ENCODE measurements at places on chromosomes 11 and 22.

GRCh38 chr22:50361222-50361621 is 18.1 kb downstream of the PPP6R2 start:
- DNase-seq: no peak

- no peak for DNase-seq
Observed at GRCh38 chr11:19218786-19219460, 17.1 kb upstream of the CSRP3 start.

GRCh38 chr11:84930863-84931262 is 696.3 kb downstream of the DLG2 start:
- no peak for DNase-seq

GRCh38 chr11:6991227-6991626 is 28.9 kb downstream of the ZNF214 start:
- DNase-seq: no peak

- no peak for DNase-seq
Observed at GRCh38 chr11:130718120-130718519, 198.2 kb downstream of the SNX19 start.

DNA sequence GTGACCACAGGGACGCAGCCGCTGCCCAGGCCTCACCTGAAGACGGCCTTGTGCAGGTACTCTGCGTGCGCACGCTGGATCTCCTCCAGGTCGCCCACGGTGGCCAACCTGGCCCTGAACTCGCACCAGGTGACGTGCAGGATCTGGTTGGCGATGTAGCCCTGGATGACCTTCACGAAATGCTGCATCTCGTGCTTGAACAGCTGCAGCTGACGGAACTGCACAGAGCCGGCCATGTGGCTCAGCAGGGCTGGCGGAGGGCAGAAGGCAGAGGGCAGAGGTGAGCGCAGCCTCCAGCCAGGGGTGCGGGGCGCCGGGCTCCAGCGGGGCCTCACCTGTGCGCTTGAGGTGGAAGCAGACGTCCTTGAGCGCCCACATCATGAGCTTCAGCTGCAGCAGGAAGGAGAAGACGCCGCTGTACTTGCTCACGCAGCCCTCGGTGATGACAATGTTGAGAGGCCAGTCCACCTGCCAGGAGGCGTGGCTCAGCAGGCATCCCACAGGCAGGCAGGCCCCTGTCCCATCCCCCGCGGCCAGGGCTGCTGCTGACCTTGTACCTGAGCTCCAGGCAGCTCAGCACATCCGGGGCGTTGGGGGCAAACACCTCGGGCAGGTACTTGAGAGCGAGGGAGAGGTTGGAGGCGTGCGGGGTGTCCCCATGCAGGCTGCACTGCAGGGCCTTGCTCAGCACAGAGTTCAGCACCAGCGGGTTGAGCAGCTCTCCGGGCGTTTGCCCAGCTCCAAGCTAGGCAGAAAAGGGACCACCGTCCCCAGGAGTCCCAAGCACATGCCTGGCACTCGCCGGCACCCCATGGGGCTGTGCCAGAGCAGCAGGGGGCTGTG is 17.6 kb downstream of the SELENOO start:
- no peak for DNase-seq

DNA sequence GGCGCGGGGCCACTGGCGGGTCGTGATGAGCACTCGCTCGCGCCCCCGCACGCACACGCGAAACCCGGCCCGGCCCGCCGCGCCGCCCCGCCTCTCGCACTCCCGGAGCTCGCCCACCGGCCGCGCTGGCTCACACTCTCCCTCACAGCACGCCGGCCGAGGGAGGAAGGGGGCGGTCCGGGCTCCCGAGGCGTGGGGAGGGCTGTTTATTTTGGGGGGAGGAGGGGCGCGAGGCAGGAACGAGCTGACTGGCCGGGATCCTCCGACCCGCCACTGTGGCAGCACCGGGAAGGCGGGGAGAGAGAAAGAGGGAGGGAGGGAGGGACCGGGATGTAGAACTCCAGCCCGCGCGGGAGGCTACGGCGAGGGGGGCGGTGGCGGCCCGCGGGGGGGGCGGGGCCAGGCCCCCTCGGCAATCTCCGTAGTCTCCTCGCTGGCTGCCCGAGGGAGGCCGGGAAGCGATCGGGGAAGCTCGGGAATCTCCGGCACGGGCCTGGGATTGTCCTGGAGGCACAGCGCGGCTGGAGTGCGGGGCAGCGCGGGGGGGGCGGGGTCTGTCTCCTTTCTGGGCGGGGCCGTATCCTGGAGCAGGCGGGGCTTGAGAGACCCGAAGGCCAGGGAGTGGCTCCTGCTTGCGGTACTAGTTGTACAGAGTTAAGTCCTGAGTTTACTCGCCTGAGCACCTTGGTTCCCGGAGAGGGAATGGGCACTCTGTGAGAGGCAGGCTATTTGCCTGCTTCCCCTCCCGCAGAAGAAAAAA is at the start of gene RBFOX2:
Gene RBFOX2, minus strand, starts transcription at position 179 of the 760 bp plus-strand sequence. CDS start 399 bp downstream, outside the sequence.
- DNase-seq: peak; percentile 77

DNA sequence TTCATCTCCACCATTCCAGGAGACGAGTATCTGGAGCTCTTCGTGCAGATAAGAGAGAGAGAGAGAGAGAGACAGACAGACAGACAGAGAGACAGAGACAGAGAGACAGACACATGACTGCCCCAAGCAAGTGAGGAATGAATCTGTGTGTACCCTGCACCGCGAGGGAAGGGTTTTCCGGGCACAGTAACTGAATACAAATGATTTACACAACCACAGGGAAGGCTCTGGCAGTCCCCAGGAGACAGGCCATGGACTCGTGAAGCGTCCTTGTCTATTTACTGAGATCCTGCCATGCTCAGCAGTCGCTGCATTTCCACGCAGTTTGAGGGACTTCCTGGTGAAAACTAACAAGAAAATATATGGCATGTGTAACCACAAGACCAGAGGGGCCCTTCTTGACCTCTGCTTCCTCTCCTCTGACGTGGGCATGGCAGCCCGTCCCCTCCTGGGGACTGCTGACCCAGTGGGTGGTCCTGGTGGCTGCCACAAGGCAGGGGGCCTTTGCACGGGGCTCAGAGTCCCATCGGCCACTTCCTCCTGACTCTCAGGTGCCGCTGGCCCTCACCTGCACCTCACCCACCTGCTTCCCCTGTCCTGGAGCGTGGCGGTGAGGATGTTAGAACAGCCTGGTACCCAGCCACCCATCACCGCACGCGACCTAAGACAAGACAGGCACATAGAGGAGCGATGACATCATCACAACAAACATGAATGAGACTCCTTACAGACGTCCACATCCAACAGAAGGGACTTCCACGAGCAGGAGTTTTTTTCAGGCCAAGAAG is 75.9 kb downstream of the PHF21B start:
- no peak for DNase-seq

DNA sequence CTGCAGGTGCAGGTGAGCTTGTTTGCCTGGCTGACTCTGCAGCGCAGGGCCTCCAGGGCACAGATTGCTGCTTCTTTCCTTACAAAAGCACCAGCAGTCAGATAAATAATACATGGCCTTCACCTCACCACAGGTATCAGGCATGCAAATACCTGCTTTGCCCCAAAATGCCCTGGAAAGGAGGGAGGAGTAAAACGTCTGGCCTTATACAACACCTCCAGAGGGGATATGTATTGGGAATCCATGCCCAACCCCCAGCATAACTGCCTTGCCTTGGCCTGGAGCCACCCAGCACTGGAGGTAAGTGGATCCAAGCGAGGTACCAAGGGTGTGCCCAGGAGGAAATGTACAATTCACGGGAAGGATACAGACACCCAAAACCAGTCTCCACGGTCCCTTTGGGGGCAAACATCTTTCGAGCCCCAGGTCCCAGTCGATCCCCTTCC is 860 bp downstream of the TMEM184B start:
- DNase-seq: no peak
